Stimulated activated CD4-positive, alpha-beta T cell treated with anti-CD3 and anti-CD28 coated beads, Interleukin-15, amount 100 ng/mL, for 1 hour (primary cell): ENCODE measurements at places on chromosomes 4 and X.

DNA sequence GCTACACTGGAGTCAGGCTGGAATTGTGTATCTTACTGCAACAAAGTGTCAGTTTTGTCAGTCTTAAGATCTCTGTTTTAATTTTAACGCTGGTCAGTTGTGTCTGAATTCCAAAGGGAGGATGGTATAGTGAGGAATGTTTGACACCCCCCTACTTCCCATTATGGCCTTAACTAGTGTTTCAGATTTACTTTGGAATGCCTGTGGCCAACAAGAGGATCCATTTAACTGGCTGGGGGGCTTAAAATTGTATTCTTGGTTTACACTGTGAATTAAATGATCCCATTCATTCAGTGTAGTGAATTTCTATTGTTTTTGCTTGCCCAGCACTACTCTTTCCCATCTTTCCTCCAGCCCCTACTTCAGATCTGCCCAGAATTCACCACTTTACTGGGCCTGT lies 75.8 kb upstream of the IQCM start:
- DNase-seq, result no peak

GRCh38 chr4:114017120-114017917 lies 37.9 kb upstream of the ARSJ start:
- no peak for DNase-seq

DNA sequence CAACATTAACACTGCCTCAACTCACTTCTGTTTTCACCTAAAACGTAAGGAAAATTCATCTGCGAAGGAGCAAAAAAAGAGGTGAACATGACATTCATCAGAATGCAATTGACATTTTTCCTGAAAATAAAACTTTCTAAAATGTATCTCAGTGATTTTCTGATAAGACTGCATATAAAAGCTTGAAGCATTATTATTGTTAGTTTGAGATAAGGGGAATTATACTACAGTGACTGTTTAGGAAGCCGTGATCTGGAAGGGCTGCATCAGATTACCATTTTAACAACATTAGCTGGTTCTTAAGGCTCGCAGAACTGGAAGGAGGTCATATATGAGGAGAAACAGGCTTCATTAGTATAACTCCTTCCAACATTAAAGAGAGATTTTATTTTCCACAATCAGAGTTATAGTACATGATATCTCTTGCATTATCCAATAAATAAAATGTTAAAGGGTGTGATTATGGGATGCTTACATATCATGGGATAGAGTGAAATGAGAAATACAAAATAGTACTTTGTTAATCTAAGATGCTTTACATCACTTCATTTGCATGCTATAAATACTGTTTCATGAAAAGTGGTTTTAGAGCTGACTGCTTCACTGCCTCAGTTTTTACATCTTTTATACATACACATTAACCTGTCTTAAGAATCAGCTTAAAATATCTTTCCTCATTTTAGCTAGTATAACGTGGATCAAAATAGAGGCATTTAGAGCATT lies 1820.1 kb upstream of the TENM3 start:
- no peak for DNase-seq

- DNase-seq, result no peak
These were observed 274.7 kb upstream of the AGTR2 start for GRCh38 chrX:115895678-115896329.

DNA sequence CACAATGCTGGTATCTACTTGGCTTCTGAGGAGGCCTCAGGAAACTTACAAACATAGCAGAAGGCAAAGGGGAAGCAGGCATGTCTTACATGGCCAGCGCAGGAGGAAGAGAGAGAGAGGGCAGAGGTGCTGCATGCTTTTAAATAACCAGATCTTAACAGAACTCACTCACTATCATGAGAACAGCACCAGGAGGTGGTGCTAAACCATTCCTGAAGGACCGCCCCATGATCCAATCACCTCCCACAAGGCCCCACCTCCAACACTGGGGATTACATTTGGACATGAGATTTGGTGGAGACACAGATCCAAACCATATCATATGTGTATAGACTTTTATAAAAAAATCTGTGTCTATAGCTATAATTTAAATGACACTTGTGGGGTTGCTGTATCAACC lies 48.6 kb upstream of the ERVMER34-1 start:
- no peak for DNase-seq

GRCh38 chrX:110853610-110854009 lies 58.0 kb upstream of the CHRDL1 start:
- DNase-seq, result no peak

DNA sequence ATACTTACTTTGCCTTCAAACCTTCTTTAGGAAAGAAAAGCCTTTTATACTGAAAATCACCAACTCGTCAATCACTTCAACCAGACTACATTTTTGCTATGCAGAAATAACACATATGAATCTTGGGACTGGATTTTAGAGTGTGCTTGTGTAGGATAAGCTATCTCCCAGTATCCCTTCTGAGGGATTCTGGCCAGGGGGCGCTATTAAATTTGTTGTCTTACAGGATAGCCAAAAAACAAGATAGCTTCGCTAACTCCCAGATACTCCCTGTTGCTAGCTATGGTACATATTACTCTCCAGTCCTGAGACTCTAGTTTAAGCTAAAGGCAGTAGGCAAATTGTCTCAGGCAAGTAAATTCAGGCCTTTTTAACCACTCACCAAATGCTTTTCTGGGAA lies 167.2 kb downstream of the LHFPL1 start:
- DNase-seq, result no peak

GRCh38 chrX:136061696-136062095 lies 76.5 kb downstream of the SLC9A6 start:
- DNase-seq, result no peak

- no peak for DNase-seq
These were observed 1832.1 kb downstream of the ARAP2 start for GRCh38 chr4:34412233-34412632.

DNA sequence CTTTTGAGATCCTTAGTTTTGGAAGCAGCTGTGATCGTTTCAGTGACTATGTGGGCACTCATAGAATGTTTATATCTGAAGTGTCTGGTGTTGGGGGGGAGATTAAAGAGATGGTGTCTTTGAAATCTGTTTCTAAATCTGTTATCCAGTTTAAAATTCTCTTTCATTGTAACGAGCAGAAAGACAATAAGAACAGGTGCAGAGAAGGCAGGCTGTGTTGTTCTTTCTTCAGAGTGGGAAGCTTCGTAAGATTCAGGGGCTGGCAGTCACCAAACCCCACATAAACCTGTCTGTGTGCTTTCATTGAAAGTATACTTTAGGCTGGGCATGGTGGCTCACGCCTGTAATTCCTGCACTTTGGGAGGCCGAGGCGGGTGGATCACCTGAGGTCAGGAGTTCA lies 16.3 kb upstream of the DHRSX start:
- no peak for DNase-seq

DNA sequence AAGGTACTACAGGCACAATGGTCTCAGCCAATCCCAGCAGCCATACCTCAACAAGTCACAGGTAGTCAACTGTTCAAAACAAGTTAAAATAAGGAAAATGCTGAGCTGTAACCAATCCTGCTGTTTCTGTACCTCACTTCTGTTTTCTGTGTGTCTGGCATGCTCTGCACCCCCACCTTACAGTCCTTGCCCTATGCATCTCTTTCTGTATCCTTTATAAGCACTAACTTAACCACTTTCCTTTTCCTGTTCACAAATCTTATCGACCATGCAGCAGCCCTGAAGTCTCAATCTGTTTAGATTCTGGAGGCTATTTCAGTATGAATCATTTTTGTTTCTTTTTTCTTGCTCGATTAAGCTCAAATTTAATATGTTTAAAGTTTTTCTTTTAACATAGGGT lies 12.5 kb upstream of the FAM13A start:
- DNase-seq, result no peak

DNA sequence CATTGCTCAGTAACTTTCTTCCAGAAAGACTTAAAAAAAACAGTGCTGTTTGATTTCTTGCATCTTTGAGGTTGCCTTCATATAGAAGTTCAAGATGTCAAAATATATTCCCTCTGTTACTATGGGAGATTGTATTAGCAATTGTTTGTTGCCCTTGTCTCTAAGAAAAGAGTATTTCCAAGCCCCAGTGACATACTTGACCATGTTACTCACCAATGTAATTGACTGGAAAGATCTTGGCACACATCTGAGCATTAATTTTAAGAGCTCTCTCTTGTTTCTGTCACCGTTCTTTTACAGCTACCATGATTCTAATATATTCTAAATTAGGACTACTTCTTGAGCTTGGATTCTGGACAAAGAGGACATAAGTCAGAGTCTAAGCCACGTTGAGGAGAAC lies 902.7 kb upstream of the EPHA5 start:
- DNase-seq, result no peak

DNA sequence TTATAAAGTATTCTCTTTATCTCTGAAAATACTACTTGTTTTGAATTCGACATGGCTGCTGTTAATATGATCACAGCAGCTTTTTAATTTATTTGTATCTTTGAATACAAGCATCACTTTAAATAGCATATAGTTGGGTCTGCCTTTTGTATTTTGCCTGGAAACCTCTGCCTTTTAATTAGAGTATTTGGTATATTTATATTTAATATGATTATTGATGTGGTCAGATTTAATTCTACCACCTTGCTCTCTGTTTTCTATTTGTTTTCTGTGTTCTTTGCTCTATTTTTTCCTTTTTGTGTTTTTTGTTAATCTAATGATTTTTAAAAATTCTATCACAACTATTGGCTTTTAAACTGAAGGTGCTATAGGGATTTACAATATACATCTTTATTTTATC lies 21.7 kb downstream of the STK32B start:
- DNase-seq, result no peak

DNA sequence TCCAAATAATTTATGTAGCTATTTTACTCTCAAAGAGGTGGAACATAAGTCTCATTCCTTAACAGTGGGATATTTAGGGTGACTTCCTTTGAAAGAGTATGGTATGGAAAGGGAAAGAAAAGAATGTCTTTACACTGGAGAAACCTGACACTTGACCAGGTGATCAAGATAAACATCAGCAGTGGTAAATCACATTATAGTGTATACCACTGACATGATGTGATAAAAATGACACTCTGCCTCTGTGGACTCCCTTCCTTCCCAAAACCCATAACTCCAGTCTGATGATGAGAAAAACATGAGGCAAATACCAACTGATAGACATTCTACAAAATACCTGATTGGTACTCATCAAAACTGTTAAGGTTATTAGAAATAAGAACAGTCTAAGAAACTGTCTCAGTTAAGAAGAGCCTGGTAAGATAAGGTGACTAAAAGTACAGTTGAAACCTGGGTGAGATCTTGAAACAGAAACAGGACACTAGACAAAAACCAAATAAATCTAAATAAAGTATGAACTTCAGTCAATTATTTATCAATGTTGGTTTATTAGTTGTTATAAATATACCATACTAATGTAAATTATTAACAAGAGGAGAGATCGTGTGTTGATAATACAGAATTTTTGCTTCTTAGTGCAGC lies 144.2 kb upstream of the PCDH18 start:
- no peak for DNase-seq

GRCh38 chrX:117335209-117335608 lies 781.4 kb downstream of the KLHL13 start:
- DNase-seq, result no peak

GRCh38 chr4:158710814-158711213 lies 12.4 kb downstream of the PPID start:
- no peak for DNase-seq

- no peak for DNase-seq
These were observed 6.8 kb downstream of the PLP2 start for GRCh38 chrX:49178537-49178936.

DNA sequence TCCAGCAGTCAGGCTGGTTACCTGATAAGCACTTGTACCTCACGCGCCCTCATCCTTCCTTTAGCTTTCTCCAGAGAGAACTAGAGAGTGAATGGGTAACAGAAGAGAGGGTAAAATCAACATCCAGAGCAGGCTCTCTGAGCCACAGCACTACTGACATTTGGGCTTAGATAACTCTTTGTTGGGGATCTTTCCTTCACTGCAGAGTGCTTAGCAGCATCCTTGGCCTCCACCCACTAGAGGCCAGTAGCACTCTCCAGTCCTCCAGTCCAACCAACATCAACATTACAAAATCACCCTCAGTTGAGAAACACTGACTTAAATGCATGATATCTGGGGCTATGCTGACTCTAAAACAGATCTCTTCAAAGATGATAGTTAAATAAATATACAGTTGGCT lies 220.7 kb downstream of the TACR3 start:
- DNase-seq, result no peak

- DNase-seq, result no peak
These were observed 26.3 kb downstream of the AREG start for GRCh38 chr4:74471264-74471663.

- DNase-seq, result no peak
These were observed 4.5 kb downstream of the RPL10 start for GRCh38 chrX:154402622-154403127.

DNA sequence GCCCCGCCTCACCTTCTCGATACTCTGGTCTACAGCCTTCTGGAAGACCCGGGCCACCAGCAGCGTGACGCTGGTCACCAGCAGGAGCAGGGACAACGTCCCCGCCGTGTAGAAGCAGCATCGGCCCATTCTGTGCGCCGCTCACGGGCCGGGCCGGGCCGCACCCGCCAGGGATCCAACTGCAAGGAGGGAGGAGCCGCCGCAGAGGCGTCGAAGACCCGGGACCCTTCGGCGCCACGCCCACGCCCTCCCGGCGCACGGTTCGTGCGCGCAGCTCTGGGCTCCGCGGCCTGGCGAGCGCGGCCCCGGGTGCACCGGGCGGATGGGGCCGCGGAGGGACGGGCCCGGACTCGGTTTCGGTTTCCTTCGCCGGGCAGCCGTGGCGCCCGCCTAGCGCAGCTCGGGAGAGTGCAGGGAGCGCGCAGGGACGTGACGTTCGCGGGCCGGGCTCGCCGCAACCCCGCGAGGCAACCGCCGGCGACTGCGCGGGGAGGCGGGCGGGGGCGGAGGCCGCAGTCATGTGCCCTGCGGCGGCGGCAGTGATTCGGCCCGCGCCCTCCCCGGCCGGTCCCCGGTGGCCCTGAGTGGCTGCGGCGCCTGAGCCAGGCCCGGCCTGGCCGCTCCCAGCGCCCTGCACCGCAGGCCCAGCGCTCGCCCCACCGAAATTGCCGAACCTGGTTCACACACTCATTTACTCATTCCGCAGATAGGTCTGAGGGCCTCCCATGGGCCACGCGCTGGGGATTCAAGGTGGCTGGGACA lies at the start of gene SCARB2:
Gene SCARB2, minus strand, starts transcription at position 410 of the 762 bp plus-strand sequence. Its CDS starts 281 bp downstream, at position 129.
- DNase-seq, result peak; percentile 43

- DNase-seq, result no peak
These were observed 432.2 kb downstream of the SMARCA1 start for GRCh38 chrX:129091097-129091496.

DNA sequence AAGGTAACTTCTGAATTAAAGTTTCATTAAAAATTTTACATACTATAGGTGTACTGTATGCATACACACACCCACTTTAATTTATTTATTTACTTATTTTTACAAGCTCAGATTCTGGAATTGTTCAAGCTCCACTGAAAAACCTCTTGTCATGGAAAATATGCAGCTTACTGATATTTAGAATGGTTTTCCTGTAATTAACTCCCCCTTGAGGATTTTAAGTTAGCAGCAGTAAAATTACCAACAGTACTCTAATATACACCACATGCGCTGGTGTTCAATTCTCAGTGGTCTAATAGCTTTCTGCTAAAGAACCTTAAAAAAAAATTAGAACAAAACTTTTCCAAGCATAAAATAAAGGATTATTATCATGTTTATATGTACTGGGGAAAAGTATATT lies 12.0 kb downstream of the MAB21L2 start:
- DNase-seq, result no peak

- DNase-seq, result no peak
These were observed 32.7 kb upstream of the TCEANC start for GRCh38 chrX:13620207-13620606.

- no peak for DNase-seq
These were observed 4.6 kb upstream of the LUZP4 start for GRCh38 chrX:115284877-115285276.

GRCh38 chr4:122403861-122404260 lies 25.1 kb downstream of the ADAD1 start:
- no peak for DNase-seq

GRCh38 chrX:155998761-155999510 lies 1.4 kb downstream of the IL9R start:
- DNase-seq, result no peak
